Activated CD4-positive, CD25-positive, alpha-beta regulatory T cell treated with anti-CD3 and anti-CD28 coated beads, Interleukin-2, amount 50 U/mL, for 72 hours (primary cell): ENCODE measurements at places on chromosomes 5 and 9.

GRCh38 chr9:72533322-72533721 lies 11.9 kb downstream of the TMC1 start:
- no peak for DNase-seq

GRCh38 chr5:96790961-96791504 lies 16.7 kb downstream of the ERAP1 start:
- no peak for DNase-seq

DNA sequence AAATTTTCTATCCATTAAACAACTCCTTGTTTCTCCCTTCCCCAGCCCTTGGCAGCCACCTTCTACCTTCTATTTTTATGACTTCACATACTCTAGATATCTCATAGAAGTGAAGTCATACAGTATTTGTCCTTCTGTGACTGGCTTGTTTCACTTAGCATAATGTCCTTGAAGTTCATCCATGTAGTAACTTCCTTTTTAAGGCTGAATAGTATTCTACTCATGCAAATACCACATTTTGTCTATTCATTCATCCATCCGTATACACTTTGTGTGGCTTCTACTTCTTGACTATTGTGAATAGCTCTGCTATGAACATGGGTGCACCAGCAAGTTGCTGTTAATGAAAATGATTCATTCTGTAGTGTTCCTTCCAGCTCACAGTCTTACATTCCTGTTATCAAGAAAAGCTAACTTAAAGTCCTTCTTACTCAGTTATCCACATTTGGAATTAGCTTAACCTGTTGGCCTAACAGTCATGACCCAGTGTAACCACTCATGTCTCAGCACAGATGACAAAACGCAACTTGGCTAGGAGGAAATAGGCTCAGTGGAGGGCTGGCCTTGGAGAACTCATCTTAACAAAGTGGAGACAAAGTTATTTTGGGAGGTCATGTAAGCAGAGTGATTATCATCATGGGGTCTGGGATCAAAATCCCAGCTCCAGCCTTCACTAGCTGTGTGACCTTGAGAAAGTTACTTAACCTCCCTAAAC lies 129.7 kb upstream of the MAP3K1 start:
- DNase-seq = no peak

- no peak for DNase-seq
Measured at GRCh38 chr9:98523231-98523901, 185.4 kb downstream of the GABBR2 start.

DNA sequence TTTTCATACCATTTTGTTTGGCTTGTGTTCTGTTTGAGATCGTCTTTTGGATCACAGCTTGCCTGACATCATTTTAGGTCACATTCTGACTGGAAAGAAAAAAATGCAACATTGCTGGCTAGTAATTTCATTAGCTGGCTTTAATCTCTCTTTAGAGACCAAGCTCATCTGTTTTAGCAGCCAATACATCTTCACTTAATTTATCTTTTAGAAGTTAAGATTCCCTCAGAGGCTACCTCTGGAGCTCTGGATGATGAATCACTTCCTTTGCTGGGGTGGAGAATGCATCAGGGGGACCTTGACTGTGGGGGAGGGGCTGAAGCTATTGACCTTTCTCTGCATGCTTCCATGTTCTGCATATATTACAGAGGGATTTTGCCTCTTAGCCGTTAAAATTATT lies 181.5 kb upstream of the OTULINL start:
- no peak for DNase-seq

GRCh38 chr5:91183743-91184142 lies 199.4 kb downstream of the ARRDC3 start:
- no peak for DNase-seq

DNA sequence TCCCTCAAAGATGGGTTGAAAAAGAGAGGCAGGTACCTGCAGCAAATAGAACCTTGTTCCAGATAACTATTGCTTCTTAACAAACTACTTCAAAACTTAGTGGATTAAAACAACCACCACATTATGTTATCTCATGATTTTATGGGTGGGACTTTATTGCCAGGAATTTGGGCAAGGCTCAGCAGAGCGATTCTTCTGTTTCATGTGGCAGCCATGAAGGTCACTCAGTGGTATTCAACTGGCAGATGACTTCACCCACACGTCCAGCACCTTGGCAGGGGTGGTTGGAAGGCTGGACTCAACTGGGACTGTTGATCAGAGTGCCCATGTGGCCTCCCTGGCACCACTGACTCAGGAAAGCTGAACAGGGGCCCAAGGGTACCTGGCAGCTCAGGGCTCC lies 112.0 kb downstream of the HSD17B3 start:
- no peak for DNase-seq

GRCh38 chr5:130092991-130093390 lies 188.7 kb downstream of the CHSY3 start:
- DNase-seq = no peak

DNA sequence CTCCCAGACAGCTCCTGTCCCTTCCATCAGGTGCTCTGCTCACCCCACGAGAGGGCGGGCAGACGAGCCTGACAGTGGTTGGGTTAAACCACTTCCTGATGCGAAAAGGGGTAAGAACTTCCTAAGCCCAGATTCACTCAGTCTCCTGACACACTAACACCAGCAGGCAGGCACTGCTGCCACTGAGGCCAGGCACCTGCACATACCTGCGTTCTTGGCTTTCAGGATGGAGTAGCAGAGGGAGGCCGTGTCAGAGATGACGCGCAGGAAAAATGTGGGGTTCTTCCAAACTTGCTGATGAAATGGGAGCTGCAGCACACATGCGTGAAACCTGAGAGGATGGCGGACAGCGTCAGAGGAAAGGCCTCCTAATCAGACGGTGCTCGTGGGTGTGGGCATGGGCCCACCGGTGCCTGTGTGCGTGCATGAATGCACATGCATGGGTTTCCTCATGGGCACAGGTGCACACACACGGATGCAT lies 29.9 kb downstream of the SLC6A18 start:
- DNase-seq = no peak

- no peak for DNase-seq
Measured at GRCh38 chr9:73565833-73566465, 414.3 kb downstream of the ANXA1 start.

DNA sequence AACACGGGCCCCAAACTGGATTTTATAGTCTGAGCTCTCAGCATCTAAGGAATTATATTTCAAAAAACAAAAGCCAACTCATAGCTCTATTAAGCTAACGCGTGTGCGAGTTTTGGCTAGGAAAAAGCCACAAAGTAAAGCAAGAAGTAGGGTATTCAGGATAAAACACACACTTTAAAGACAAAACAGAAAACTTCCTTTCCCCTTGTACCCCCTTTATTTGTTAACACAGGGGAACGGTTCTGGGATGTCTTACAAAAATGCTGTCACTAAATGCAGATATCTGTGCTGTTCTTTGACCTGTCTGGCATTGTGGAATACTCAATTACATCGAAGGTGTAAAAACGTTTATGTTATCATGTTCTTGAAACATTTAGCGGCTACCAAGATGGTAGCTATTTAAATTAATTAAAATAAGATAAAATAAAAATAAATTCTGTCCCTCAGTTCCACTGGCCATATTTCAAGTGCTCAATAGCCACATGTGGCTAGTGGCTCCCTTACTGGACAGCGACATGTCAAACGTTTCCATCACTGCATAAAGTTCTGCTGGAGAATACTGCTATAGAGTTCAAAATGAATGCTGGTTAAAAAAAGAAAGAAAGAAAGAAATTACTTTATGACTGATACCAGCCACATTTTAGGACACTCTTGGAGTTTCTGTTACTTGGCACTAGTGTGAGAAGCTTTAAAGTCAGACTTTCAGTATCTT lies 7.2 kb upstream of the MEF2C start:
- no peak for DNase-seq

DNA sequence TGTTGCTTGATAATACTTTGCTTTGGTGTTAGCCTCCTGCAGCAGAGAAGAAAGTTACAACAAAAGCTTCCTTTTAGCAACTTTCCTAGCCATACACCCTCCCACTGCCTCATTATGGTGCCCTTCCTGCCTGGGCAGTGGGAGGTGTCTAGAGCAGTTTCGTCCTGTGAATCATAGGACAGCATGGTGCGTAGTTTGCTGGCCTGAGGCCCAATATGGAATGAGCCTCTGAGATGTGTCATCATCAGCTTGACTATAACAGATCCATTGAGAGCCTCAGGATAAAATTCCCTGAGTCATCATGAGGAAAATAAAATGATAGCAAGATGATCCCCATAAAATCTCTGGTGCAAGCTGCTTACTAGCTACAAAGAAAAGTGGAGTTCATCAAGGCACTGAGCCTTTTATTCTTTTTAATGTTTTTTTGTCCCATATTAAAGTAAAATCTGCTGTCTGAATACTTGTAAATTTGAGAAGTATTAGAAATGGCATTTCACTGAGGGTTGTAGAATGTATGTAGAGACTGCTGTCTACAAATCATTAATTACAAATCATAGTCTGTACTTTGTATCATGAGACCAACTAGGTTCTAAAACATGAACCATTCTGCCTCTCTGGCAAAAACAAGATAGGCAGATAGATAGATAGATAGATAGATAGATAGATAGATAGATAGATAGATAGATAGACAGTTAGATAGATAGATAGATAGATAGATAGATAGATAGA lies 303.0 kb upstream of the PDE4D start:
- DNase-seq = no peak

DNA sequence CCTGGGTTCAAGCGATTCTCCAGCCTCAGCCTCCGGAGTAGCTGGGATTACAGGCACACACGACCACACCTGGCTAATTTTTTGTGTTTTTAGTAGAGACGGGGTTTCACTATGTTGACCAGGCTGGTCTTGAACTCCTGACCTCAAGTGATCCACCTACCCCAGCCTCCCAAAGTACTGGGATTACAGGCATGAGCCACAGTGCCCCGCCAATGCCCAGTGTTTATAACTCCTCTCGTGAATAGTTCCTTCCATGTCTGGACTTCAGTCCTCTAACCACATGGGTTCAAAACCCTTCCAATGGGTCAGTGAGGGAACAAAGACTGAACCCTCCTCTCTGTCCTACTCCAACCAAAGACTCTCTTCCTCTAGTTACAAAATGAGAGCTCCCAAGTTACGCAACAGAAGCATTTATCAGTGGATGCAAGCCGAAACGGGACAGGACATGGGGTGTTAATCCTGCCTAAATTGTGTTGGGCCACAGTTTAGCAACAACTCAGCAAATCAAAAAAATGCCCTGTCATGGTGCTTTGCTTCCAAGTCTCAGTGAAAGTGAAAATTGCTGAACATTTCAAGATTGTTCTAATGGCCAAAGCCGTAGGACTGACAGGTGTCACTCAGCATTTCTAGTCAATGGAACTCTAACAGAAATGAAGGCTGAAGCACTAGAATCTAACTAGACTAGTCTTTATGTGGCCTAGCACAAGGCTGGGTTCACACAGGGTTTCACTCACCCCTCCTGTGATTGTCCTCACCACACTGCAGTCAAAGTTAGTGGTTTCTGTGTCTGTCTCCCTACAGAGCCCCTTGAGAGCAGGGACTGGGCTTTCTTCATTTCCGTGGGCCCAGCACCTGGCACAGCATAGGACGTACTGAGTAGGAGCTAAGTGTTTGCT lies 3.2 kb upstream of the TMEM245 start:
- DNase-seq = no peak

GRCh38 chr9:116298878-116299391 lies 145.3 kb downstream of the PAPPA start:
- no peak for DNase-seq

DNA sequence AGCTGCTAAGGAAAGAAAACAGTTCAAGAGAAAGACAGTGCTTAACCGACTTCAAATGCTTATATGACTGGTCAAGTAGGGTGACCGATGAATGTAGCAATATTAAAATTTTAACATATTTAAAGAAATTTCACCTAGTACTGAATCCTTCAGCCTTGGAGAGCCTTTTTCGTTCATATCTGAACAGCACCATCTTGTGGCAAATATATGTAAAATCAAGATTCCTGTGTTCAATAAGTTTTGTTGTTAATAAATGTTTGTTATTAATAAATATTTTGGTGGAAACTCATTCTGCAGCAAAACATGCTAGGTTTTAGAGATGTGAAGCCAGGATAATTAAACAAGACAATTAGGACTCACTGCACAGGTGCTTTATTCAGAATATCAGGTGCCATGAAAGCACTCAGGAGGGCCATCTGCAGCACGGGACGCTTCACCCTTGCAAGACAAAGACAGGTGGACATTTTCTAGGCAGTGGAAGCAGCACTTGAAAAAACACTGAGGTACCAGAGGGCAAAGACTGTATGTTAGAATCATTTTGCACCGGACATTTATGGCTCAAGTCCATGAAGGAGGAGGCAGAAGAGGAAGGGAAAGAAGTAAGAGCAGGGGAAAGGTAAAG lies 15.6 kb downstream of the TICAM2 start:
- DNase-seq = no peak
